Forelimb muscle (tissue), 1 donor: ENCODE measurements at places on chromosomes 5 and 9. TPM values are rescaled to one million over a fixed set of nuclear protein-coding genes. Genes with fewer than 3 reads are reported as not detected.
A peak's percentile ranks its signal among the peaks of the same experiment; 100 is the strongest.

EIF4E1B gene
- not detected for polyA plus RNA-seq

DNA sequence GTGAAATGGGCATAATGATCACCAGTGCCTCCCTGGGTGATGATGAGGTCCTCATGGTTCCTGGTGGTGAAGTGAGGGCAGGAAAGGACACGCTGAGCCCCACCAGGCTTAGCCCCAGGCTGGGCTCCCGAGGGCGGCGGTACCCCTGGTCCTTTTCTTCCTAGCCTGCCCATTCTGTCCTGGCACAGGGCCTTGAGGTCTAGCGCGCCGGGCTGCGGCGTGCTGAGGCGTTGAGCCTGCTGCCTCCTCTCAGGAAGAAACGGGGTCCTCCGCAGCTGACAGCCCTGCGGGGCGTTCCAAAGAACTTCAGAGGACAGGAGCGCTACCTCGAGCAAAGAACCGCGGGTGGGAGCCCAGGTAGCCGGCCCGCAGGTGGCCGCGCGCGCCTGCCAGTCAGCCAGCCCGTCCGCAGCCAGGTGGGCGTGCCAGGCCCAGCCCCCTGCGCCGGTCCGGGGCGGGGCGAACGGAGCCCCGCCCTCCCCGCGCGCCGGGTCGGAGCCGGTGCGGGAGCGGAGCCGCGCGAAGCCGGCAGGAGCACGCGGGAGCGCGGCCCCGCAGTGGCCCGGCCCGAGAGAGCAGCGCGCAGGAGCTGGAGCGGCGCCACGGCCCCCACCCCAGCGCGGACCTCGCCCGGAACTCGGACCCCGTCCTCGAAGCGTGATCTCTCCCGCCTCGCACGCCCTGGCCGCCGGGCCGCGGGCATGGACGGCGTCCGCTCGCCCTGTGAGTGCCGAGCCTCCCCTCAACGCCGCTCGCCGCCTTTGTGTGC is at the start of gene WNK2:
WNK2 (plus strand) TSS at position 477 of the 769 bp plus-strand sequence. CDS start 791 bp downstream, outside the sequence.
- DNase-seq, result no peak

FREM1 gene
- 19.4 TPM for polyA plus RNA-seq

GRCh38 chr9:82961504-82962125 is 101.3 kb downstream of the RASEF start:
- DNase-seq, result peak; percentile 34

GDF9 gene
- 0.95 TPM for polyA plus RNA-seq

IL4 gene
- not detected for polyA plus RNA-seq

TEK gene
- polyA plus RNA-seq, result 14.0 TPM

DNA sequence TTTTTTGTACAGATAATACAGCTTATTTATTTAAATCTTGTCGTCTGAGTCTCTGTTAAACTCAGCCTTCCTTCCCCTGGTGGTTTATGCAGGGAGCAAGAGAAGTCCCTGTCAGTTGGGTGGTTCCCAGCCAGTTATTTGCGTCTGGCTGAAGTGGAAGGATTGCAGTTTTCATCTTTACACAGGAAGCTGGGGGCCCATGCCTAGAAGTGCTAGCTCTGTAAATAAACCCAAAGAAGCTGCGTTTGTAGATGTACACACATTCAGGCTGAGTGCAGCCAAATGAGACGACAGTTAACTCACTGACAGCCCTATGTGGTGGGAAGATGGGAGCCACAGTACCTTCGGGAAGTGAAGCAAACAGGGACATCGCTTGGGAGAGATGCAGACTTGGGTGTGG is 122.1 kb downstream of the SAXO1 start:
- DNase-seq, result no peak

GRCh38 chr9:22237497-22238363 is 208.9 kb upstream of the DMRTA1 start:
- DNase-seq, result no peak

TUSC1 gene
- 11.7 TPM for polyA plus RNA-seq

- peak; percentile 60 for DNase-seq
Observed at GRCh38 chr5:59799668-59800346, 93.7 kb downstream of the PDE4D start.

GABRA1 gene
- not detected for polyA plus RNA-seq

DCP2 gene
- polyA plus RNA-seq, result 23.4 TPM

DNA sequence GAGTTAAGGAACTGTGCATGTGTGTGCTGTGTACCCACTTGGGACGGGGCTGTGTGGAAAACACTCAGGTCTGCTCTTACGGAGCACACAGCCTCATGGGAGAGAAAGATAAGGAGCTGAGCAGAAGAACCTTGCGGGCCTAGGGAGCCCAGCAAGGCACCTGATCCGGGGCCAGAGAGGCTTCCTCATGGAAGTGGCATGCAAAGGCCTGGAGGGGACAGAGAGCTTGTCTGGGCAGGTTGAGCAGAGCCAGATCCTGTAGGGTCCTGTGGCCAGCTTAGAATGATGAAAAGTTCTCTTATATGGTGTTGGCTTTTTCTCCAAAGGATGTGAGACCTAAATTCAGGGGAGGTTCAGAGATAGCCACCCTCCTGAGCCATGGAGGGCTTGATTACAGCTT is 45.2 kb downstream of the NEK6 start:
- DNase-seq, result no peak

TOPORS gene
- 17.4 TPM for polyA plus RNA-seq

GRCh38 chr5:43432486-43433375 is 20.5 kb upstream of the CCL28 start:
- no peak for DNase-seq

ZNF354C gene
- polyA plus RNA-seq, result 7.4 TPM

GRCh38 chr5:160268121-160268520 is 38.8 kb downstream of the FABP6 start:
- no peak for DNase-seq

DNA sequence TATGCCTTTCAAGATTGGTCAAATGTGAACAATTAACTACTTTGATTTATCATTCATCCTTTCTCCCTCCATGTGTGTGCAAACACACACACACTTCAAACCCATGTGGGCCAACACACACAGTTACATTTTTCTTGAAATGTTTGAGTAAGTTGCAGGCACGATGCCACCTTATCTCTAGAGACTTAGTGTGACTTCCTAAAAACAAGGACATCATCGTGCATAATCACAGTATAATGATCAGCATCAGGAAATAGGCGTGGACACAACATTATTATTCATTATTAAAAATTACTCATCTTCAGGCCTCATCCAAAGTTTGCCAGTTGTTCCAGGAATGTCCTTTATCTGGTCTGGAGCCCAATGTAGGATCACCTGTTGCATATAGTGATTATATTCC is 209.5 kb downstream of the GNA14 start:
- no peak for DNase-seq

DNA sequence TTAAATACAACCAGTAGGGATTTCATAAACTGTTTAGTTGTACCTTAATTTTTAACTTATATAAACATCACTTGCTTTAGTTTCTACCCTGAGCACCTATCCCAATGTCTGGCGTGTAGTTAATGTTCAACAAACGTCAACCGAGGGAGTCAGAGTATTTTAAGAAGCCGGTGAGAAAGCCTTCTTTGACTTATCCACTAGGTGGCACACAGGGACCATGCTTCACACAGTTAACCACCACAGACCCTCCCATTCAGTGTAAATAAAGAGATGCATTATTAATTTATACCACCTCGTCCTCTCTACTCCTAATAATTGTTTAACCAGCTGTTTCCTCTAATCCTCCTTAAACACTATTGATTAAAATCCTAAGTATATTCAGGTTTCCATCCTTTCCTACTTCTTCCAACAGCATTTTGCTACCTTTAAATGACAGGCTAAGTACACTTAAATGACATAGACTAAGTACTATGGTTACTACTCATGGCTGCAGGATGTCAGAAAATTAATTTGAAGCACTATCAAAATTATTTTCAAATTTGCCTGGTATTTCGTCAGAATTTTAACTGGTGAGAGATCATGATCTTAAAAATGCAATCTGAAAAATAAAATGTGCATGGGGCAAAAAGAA is 2.3 kb downstream of the HAPLN1 start:
- peak; percentile 44 for DNase-seq

- DNase-seq, result peak; percentile 8
Observed at GRCh38 chr5:141223112-141223783, at the start of gene PCDHB14. Gene PCDHB14, plus strand, starts transcription at chr5:141223343. Its CDS starts 163 bp downstream, at chr5:141223506.

MEIKIN gene
- polyA plus RNA-seq, result not detected

RLN1 gene
- 0.27 TPM for polyA plus RNA-seq
